ENCODE measurements at places on chromosomes 16 and 17. TPM values are rescaled to one million over a fixed set of nuclear protein-coding genes. Genes with fewer than 3 reads are reported as not detected.

DNA sequence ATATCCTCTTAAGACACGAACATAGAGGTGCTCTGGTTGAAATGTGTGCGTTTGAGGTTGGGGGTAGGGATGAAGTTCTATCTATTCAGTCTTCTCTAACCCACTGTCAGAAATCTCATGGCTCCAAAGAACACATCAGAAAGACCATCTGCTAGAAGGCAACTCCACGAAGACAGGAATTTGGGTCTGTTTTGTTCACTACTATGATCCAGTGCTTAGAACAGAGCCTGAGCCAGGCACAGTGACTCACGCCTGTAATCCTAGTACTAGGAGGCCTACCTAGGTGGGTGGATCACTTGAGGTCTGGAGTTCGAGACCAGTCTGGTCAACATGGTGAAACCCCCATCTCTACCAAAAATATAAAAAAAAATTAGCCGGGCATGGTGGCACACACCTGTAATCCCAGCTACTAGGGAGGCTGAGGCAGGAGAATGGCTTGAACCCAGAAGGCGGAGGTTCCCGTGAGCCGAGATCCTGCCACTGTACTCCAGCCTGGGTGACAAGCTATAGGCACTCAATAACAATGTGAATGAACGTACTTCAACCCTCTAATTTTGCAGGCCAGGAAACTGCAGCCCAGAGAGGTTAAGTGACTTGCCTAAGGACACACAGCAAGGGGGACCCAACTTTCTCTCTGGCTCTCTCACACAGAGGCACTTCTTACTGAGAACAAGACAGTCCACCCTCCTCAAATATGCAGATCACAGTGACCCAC, 2.3 kb downstream of the CASKIN2 start:
- H3K36me3 ChIP-seq, result no peaks in the 10 kb centered on the region
- H3K4me3 ChIP-seq, result no peak overlapping the region
- no peaks in the 10 kb centered on the region for H3K27me3 ChIP-seq
- H3K4me1 ChIP-seq, result peaks cover 25% of the 10 kb centered on the region

The TEKT1 gene
- not detected for total RNA-seq

DNA sequence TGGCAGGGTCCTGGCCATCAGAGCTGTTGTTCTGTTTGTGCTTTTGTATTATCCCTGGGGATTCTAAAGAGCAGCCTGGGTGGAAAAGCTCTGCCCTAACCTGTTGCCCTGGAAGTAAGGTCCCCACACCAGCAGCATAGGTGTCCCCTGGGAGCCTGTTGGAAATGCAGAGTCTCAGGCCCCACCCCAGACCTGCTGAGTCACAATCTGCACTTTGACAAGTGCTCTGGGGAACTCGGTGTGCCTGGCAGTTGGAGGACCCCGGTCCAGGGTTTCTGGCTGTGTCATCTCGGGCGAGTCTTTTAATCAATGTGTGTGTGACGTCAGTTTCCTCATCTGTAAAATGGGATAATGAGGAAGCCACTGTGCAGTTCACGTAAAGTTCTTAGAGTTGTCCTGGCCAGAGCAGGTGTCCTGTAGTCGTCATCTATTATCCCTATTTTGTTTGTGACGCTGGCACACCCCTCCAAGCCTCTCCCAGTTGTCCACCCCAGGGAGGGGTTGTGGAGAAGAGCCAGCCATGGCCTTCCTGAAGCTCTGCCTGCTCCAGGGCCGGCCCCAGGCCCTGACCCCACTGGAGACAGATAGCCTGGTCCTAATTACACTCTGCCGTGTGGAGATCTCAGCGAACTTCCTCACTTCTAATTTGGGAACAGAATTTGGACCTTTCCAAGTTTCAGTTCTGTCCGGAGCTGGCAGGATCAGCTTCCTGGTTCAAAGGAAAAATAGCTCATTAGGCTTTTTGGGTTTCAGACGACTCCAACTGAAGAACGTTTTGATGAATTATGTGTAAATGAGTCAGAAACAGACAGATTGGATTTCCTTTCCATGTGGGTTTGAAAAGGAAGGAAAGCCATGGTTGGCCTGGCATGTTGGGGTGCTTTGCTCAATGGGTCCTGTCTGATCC, 295.7 kb upstream of the FOXF1 start:
- H3K27ac ChIP-seq, result no peak overlapping the region
- H3K4me3 ChIP-seq, result no peak overlapping the region

The CCL23 gene
- total RNA-seq, result 0.68 TPM

DNA sequence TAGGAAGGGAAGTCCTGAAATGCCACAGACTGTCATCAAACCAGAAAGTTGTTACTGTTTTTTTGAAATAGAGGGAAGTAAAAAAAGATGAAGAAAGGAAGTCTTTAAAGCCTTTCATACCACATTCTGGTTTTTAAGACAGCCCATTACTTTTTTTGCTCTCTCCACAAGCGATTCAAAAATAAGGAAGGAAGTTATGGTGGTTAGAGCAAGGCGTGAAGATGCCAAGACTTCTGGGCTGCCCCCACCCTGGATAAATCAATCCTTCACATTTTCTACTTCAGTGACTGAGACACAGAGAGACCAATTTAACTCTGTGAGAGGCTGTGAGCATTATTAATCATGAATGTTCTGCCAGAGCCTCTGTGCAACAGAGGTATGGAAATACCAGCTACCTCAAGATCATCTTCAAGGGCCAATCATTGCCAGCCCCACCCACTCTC, 82.3 kb upstream of the BCAR1 start:
- no peaks in the 10 kb centered on the region for H3K36me3 ChIP-seq
- H3K4me1 ChIP-seq, result peaks cover 11% of the 10 kb centered on the region
- H3K27me3 ChIP-seq, result no peaks in the 10 kb centered on the region
- DNase-seq, result no peak
- no peak overlapping the region for H3K27ac ChIP-seq

DNA sequence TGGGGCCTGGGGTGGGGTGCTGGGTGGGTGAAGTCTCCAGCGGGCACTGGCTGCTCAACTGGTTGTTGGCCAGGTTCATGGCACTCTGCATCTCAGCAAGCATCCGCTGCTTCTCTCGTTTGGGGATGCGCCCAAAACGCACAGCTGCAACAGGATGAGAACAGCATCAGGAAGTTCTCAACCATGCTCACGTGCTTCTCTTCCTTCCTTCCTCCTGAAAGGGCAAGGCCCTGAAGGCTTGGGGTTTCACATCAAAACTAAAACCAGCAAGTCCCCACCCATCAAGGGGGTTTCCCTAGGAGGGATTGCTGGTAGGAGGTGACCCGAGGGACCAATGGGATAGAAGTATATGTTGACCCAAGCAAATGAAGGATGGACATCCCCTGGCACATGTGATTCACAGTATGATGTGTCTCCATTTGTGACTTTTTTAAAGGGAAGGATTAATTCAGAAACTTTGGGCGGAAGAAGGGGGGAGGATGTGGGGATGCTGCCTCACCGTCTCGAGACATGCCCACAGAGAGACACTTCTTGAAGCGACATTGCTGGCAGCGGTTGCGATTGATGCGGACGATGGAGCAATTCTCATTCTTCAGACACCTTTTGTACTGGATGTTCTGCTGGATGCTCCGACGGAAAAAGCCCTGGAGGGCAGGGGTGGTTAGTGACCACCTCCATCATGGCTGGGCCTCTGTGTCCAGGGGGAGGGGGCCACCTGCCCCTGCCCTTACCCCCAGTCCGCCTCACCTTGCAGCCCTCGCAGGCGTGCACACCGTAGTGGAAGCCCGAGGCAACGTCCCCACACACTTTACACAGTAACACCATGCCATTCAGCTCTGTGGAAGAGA, 4.2 kb downstream of the NR1D1 start:
- H3K4me3 ChIP-seq, result peak overlapping the region; percentile 20
- H3K36me3 ChIP-seq, result peaks cover 26% of the 10 kb centered on the region
- DNase-seq, result peak; percentile 97
- H3K4me1 ChIP-seq, result peaks cover 68% of the 10 kb centered on the region
- peak overlapping the region; percentile 90 for H3K27ac ChIP-seq

DNA sequence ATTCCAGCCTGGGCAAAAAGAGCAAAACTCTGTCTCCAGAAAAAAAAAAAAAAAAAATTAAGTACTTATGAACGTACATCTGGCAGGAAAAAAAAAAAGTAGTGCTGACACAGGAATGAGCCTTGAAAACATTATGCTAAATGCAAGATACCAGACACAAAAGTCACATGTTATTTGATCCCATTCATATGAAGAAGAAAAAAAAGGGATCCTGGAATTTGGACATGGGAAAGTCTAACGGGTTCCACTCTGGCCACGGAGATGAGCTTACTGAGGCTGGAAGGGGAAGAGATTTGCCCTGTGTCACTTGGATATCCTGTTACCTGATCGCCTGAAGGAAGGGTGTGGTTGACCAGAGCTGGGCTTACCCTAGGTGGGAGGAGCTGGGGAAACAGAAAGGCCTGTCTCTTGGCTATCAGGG, 251.9 kb downstream of the PARN start:
- DNase-seq, result no peak
- no peaks in the 10 kb centered on the region for H3K27me3 ChIP-seq
- H3K4me3 ChIP-seq, result no peak overlapping the region
- H3K27ac ChIP-seq, result no peak overlapping the region
- no peaks in the 10 kb centered on the region for H3K4me1 ChIP-seq

The CCL1 gene
- total RNA-seq, result not detected

- no peaks in the 10 kb centered on the region for H3K27me3 ChIP-seq
- H3K27ac ChIP-seq, result no peak overlapping the region
- peaks cover 95% of the 10 kb centered on the region for H3K36me3 ChIP-seq
- H3K4me1 ChIP-seq, result no peaks in the 10 kb centered on the region
- DNase-seq, result no peak
Observed at GRCh38 chr17:80361495-80362220, 53.3 kb upstream of the ENDOV start.

GRCh38 chr16:12459391-12460063, 344.2 kb downstream of the CPPED1 start:
- no peak overlapping the region for H3K4me3 ChIP-seq
- peaks cover 24% of the 10 kb centered on the region for H3K4me1 ChIP-seq
- H3K27me3 ChIP-seq, result no peaks in the 10 kb centered on the region
- no peaks in the 10 kb centered on the region for H3K36me3 ChIP-seq

The ZKSCAN2 gene
- total RNA-seq, result 6.8 TPM

GRCh38 chr16:3444032-3444388, 530 bp downstream of the NAA60 start:
- H3K4me3 ChIP-seq, result peak overlapping the region; percentile 77
- H3K36me3 ChIP-seq, result peaks cover 5% of the 10 kb centered on the region
- peak overlapping the region; percentile 79 for H3K27ac ChIP-seq
- peak; percentile 63 for DNase-seq

The DBNDD1 gene
- total RNA-seq, result 0.20 TPM

DNA sequence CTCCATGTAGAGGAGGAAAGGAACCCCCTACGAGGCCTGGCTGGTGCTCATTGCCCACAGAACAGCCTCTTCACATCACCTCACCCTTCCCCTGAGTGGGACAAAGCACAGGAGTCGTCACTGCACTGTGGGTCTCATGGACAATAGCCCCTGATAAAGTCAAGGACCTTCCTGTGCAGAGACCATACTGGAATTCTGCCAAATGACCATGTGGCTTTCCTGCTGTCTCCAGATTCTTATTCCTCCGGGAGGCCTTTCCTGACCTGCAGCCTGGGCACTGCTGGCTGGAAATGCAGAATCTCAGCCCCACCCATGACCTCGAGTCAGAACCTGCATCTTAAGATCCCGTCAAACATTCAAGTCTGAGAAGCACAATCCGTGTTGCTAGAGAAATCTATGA, 60.5 kb upstream of the ERN1 start:
- H3K4me3 ChIP-seq, result no peak overlapping the region
- H3K27me3 ChIP-seq, result no peaks in the 10 kb centered on the region
- DNase-seq, result no peak
- no peaks in the 10 kb centered on the region for H3K4me1 ChIP-seq
- H3K36me3 ChIP-seq, result peaks cover 11% of the 10 kb centered on the region

- no peak for DNase-seq
- H3K4me3 ChIP-seq, result no peak overlapping the region
- H3K36me3 ChIP-seq, result no peaks in the 10 kb centered on the region
- H3K27me3 ChIP-seq, result no peaks in the 10 kb centered on the region
Observed at GRCh38 chr17:55325406-55325805, 60.6 kb downstream of the HLF start.

The KRTAP9-4 gene
- total RNA-seq, result not detected

GRCh38 chr16:4318451-4318910, 2.6 kb downstream of the GLIS2 start:
- peaks cover 32% of the 10 kb centered on the region for H3K4me1 ChIP-seq
- H3K36me3 ChIP-seq, result no peaks in the 10 kb centered on the region
- H3K4me3 ChIP-seq, result no peak overlapping the region
- H3K27me3 ChIP-seq, result peaks cover 13% of the 10 kb centered on the region

- H3K4me3 ChIP-seq, result no peak overlapping the region
- H3K4me1 ChIP-seq, result peaks cover 31% of the 10 kb centered on the region
- H3K27ac ChIP-seq, result no peak overlapping the region
- H3K27me3 ChIP-seq, result peaks cover 2% of the 10 kb centered on the region
Observed at GRCh38 chr17:83075270-83075880, 4.0 kb upstream of the METRNL start.

DNA sequence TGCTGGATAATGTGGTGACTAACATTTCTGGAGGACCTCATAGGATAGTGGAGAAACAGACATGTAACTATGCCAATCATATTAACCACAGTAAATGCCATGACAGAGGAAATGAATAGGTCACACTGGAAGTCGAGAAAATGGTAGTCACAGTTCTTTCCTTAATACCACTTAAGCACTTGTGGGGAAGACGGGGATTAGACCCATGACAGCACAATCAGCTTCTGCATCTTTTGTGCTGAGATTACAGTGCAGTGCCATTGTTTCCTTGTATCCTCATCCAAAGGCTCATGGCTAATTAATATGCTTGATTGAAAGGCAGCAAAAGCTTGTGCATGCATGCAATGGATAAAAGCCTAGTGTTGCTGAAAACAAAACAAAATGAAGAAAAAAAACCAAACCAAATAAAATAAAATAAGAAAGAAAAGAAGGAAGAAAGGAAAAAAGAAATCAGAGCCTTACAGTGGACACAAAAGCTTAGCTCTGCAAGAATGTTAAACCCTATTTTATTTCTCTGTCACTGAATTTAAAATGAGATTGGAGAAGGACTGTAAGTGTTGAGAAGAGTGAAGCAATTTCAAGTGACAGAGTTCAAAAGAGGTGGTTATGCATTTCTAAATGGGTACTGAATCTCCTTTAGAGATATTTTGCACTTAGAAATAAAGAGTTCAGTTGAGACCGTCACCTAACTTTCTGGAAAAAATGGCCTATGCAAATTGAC, 1011.9 kb downstream of the CDH8 start:
- H3K27me3 ChIP-seq, result no peaks in the 10 kb centered on the region
- H3K27ac ChIP-seq, result no peak overlapping the region
- H3K36me3 ChIP-seq, result no peaks in the 10 kb centered on the region
- no peak overlapping the region for H3K4me3 ChIP-seq
- no peaks in the 10 kb centered on the region for H3K4me1 ChIP-seq

The C1QTNF1 gene
- 0.20 TPM for total RNA-seq

DNA sequence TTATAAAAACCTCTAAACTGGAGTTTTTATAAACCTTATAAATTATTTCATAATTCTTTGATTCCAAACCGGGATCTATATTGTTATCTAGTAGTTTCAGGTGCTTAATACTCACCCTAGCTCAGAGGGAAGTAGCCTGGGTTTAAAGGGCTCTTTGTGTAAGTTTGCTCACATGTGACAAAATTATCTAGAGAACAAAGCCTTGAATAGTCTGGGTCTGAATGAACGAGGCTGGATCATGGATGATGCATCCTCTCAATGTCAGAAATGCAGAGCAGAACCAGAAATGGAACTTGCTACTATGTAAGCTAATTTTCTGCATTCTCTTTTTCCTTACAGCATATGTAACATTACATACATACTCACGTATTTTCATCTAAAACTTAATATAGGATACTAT, 103.9 kb upstream of the NETO2 start:
- no peaks in the 10 kb centered on the region for H3K27me3 ChIP-seq
- H3K4me1 ChIP-seq, result no peaks in the 10 kb centered on the region
- H3K27ac ChIP-seq, result no peak overlapping the region

The KRTAP4-1 gene
- total RNA-seq, result not detected

The HSD17B1 gene
- 0.68 TPM for total RNA-seq

The P2RX1 gene
- total RNA-seq, result 13.4 TPM

GRCh38 chr17:74448756-74449155, 16.9 kb downstream of the GPRC5C start:
- H3K27me3 ChIP-seq, result peaks cover 2% of the 10 kb centered on the region
- no peak overlapping the region for H3K4me3 ChIP-seq
- H3K27ac ChIP-seq, result no peak overlapping the region
- no peaks in the 10 kb centered on the region for H3K36me3 ChIP-seq

Measured in natural killer cell (primary cell).